ENCODE measurements at places on chromosomes 11 and 22.

DNA sequence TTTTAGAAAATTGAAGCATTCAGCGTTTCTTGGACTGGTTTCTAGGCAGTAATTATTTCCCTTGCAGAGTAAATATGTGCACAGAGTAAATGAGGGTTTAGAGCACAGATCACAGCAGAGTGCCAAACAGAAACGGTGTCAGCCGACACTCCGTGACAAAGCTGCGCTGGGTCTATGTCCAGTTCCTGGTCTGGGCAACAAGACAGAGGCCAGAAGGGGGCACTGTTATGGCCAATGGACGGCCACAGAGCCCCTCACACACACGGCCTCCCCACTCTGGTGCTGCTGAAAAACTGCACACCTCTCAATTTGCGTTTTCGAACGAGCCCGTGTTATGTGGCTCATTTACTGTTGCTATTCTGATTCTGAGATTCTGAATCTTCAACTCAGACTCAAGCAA is 180.7 kb downstream of the MPPED1 start:
- DNase-seq = peak; percentile 45

DNA sequence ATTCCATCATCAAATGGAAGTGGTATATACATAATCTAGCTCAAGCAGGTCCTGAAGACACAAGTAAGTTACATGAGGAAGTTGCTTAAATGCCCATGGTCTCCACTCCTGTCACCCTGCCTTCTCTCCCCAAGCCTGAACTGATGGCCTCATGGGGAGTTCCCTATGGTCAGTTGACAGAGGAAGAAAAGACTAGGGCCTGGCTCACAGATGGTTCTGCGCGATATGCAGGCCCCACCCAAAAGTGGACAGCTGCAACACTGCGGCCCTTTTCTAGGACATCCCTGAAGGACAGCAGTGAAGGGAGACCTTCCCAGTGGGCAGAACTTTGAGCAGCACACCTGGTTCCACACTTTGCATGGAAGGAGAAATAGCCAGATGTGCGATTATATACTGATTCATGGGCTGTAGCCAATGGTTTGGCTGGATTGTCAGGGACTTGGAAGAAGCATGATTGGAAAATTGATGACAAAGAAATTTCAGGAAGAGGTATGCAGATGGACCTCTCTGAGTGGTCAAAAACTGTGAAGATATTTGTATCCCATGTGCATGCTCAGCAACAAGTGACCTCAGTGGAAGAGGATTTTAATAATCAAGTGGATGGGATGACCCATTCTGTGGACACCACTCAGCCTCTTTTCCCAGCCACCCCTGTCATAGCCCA is 17.3 kb upstream of the CD82 start:
- DNase-seq = no peak

- no peak for DNase-seq
These were observed 1.1 kb downstream of the TTLL12 start for GRCh38 chr22:43185860-43186261.

DNA sequence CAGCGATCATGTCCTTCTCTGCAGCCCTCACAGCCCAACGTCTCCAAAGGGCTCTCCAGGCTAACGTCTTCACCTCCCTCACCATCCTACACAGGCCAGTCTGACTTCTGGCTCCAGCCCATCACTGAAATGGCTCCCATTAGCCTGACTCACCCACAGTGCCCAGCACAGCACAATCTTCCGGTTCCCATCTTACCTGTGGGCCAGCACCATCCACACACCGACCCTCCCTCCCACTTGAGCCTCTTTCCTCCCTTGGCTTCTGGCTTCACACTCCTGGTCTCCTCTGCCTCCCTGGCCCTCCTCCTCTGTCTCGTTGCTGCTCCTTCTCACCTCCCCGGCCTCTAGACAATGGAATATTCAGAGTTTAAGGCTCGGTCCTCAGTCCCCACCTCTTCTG is 51.2 kb downstream of the PDE2A start:
- no peak for DNase-seq

GRCh38 chr11:66686801-66687750 is 9.4 kb upstream of the RBM4B start:
- DNase-seq = no peak

DNA sequence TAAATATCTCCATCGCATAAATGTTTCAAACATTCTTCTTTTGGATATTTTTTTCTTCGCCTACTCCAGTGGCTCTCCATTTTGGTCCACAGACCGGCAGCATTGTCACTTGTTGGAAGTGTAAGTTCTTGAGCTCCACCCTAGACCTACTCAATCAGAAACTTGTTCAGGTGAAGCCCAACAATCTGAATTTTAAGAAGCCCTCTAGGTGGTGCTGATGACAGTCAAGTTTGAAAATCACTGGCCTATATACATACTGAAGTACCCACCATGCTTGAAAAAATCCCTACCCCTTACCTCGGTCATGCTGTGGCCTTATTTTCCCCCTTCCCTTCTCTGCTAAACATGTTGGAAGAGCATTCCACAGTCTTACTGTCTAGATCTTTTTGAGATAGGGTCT is 10.2 kb upstream of the ACAT1 start:
- peak; percentile 42 for DNase-seq

- no peak for DNase-seq
These were observed 104.0 kb upstream of the PITPNB start for GRCh38 chr22:28023036-28023435.

DNA sequence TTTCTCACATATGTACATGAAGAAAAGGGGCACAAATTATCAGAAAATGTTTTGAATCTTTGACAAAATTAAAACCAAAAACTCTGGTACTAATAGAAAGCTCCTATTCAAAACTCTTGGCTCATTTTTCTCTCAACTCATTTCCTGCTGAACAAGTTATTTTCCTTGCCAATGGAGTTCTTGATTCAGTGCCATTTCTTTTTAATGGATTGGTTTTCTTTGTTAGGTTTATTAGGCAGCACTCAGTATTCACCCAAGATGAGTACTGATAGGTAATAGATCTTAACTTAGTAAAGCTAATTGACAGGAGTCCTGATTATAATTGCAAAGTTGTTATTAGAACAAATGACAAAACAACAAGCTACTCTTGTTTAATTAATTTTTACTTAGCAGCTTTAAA is 279.4 kb upstream of the PDGFD start:
- DNase-seq = no peak

GRCh38 chr22:20435436-20436306 is 2.0 kb downstream of the SCARF2 start:
- no peak for DNase-seq

DNA sequence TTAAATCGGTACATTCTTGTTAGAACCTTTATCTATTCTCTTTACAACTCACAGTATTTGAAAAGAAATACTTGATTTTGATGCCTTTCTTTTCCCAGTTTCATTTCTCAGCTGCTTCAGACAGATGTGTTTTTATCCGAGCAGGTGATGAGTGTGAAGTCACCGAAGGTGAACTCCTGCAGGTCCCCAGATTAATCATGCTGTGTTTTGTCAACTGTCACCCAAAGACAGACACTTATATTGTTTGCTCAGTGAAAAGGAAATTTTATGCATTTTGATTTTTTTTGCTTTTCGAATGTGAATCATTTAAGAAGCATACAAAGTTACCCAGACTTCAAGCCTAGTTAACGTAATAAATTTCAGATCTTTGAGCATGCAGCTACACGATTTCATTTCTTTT is 7.8 kb upstream of the TMPRSS13 start:
- DNase-seq = no peak

DNA sequence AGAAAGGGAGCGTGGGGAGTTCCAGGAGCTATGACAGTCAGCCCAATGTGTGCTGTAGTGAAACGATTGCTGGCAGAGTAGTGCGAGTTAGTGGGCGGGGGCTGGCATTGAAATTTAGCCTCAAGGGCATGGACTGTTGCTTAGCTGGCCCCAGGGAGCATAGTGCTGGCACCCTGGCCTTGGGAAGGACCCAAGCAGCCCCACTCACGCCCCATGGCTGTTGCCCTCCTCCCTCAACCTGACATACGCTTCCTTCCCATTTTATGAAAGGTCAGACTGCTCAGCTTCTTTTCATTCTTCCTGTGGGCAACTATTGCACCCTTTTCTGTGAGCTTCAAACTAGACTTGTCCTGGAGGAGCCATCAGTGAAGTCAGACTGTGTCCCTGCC is 52.0 kb upstream of the SUSD2 start:
- DNase-seq = no peak

DNA sequence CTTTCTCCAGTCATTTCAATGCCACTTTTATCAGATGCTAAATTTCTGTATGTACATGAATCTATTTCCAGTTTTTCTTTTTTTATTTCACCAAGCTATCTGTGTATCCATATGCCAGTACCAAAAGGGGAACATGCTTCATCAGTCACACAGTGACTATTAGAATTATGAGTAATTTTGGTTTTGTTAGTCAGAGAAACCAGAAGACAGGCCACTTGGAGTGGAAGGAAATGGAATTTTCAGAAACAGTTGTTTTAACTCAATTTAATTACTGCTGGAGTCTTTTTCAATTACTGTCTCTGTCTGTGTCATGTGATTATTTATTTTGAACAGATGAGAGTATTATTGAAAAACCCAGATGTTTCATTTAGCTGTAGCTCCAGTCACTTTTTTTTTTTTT is 84.6 kb upstream of the ANO3 start:
- DNase-seq = no peak

GRCh38 chr22:43419371-43420080 is 7.7 kb downstream of the MPPED1 start:
- no peak for DNase-seq

DNA sequence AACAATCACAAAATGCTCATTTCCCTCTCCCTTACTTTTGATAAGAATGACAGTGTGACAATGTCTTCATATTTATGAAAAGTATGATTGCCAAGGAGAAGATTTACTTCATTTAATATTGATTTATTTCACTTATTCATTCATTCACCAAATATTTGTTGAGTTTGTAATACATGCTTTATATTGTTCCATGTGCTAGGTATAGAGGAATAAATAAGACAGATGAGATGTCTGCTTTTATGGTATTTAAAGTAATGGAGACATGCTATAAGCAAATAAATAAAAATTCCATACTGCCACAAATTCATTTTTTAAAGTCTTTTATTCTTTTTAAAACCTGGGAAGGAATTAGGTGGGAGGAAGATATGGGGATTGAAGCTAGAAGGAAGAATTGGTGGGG is 289.4 kb downstream of the GUCY1A2 start:
- no peak for DNase-seq

DNA sequence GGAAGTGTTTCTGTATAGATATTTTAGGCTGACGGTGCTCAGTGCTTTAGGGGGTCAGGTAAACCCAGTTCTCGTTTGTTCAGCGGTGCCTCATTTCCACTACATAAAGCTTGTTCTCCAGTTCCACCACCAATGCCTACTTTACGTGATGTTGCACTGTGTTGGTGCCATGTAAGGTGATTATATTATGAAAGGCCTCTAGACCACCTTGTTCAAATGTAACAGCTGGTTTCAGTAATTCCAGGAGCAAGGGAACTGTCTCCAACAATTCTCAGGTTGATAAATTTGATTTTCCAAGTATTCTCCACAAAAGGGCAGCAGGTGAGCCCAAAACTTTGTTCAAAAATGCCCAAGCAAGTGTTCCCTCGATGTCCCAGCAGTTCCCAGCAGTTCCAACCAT is 83.7 kb upstream of the SEPTIN5 start:
- no peak for DNase-seq

DNA sequence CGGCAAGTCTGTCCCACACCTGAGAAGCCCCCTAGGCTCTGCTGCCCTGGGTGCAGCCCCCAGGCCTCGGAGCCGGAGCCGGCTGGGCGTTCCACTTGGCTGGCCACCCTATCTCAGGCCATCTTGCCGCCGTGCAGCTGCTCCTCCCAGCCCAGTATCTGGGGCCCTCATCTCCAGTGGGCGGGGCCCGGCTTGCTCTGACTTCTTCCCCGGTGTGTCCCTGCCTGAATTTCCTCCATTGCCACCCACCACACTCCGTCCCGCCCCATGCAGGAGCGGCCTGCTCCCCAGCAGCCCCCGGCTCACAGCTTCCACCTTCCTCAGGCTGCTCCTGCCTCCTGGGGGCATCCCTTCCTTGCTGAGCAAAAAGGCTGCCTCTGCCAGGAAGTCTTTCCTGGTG is 46.6 kb downstream of the WNT7B start:
- no peak for DNase-seq

DNA sequence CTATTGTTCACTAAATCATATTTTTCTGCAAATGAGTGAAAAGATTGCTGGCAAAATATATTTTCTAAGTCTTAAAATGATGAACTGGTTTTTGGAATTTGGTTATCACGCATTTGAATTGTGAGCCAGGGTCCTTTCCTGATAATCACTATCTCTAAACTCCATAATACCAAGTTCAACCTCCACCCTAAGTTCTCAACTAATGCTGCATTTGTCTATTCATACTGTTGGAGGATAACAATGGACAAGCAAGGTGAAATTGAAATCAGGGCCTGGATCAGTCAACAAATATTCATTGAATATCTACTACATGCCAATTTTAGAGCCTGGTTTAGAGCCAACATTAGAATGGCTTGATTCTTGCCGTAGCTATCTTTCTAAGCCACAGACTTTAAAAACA is 4.7 kb upstream of the PCF11 start:
- no peak for DNase-seq

DNA sequence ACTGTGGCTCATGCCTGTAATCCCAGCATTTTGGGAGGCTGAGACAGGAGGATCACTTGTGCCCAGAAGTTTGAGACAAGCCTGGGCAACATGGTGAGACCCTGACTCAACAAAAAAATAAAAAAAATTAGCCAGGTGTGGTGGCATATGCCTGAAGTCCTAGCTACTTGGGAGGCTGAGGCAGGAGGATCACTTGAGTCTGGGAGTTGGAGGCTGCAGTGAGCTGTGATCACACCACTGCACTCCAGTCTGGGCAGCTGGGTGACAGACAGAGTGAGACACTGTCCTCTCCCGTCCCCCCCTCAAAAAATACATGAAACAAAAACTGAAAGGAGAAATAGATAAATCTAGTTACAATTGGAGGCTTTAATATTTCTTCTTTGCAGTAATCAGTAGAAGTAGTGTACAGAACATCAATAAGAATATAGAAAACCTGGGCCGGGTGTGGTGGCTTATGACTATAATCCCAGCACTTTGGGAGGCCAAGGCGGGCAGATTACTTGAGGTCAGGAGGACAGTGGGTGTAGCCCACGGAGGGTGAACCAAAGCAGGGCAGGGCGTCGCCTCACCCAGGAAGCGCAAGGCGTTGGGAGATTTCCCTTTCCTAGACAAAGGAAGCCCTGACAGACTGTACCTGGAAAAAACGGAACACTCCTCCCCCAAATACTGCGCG is 19.6 kb upstream of the DLAT start:
- no peak for DNase-seq

DNA sequence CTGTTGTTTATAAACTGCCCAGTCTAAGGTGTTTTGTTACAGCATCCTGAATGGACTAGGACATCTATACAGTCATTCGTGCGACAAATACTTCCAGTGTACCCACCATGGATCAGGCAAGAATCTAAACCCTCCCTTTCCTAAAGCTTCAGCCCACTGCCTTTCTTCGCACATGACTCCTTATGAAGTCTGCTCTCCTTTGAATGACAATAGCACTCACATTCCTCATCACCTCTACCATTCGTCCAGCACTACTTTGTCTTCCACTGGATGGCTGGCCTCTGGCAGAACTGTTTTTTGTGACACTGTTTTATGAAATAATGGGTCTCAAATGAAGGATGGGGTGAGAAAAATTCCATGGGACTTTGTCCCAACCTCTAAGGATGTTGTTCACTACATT is 89.8 kb upstream of the LIN7C start:
- DNase-seq = no peak

Data from esophagus muscularis mucosa (tissue), 4 donors.